ENCODE measurements at places on chromosomes 5 and 9. TPM values are rescaled to one million over a fixed set of nuclear protein-coding genes. Genes with fewer than 3 reads are reported as not detected.
A peak's percentile ranks its signal among the peaks of the same experiment; 100 is the strongest.

GRCh38 chr9:127549751-127550150 lies 62.3 kb upstream of the STXBP1 start:
- H3K36me3 ChIP-seq, result peaks cover 8% of the 10 kb centered on the region
- H3K4me3 ChIP-seq, result no peak overlapping the region
- no peak for DNase-seq
- H3K4me1 ChIP-seq, result peaks cover 5% of the 10 kb centered on the region

GRCh38 chr5:143624465-143624864 lies 187.5 kb upstream of the HMHB1 start:
- no peak for DNase-seq
- no peak overlapping the region for H3K4me3 ChIP-seq

GRCh38 chr5:145902421-145902820 lies 29.6 kb upstream of the GRXCR2 start:
- H3K36me3 ChIP-seq, result no peaks in the 10 kb centered on the region
- no peaks in the 10 kb centered on the region for H3K27me3 ChIP-seq
- H3K4me3 ChIP-seq, result no peak overlapping the region
- DNase-seq, result no peak

GRCh38 chr9:16869131-16869881 lies 1.2 kb downstream of the BNC2 start:
- no peaks in the 10 kb centered on the region for H3K36me3 ChIP-seq
- H3K27me3 ChIP-seq, result peaks cover 17% of the 10 kb centered on the region
- peak overlapping the region; percentile 3 for H3K4me3 ChIP-seq
- peak overlapping the region; percentile 10 for H3K27ac ChIP-seq

DNA sequence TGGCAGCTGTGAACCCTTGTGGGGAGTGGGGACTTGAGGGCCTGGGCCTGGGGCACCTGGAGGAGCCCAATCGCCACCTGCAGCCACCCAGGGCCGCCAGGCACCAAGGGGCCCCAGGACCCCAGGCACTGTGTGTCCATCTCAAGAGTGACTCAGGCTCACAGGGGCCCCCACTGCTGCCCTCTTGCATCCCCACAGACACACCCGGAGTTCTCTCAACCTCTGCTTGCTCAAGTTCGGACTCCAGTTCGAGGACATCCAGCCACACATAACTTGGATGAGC lies 51.9 kb downstream of the MRPL36 start:
- DNase-seq, result no peak
- peaks cover 8% of the 10 kb centered on the region for H3K27me3 ChIP-seq
- H3K27ac ChIP-seq, result no peak overlapping the region

- H3K36me3 ChIP-seq, result no peaks in the 10 kb centered on the region
- H3K4me1 ChIP-seq, result no peaks in the 10 kb centered on the region
- no peak for DNase-seq
- H3K4me3 ChIP-seq, result no peak overlapping the region
Observed at GRCh38 chr9:137030538-137031527, 1.1 kb downstream of the FUT7 start.

DNA sequence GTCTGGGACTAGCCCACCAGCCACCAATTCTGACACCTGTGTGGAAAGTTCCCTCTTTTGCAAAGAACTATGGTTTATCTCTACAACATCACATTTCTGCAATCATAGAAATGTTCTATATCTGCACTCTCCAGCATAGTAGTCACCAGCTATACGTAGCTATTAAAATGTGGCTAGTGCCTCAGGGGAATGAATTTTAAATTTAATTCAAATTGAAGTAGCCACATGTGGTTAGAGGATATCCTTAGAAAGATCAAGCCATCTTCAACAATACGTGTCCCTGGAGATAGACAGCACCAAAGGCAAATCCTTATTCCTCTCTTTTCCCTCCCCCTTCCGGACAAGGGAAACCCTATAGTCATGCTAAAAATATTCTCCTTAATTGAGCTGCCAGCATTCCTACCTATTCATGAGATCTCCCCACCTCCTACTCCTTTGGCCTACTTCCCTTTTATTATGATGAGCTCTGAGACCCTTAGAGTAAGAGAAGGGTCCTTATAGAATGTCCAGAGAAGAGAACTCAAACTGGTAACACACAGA lies 11.1 kb downstream of the LCP2 start:
- no peak overlapping the region for H3K4me3 ChIP-seq
- H3K27ac ChIP-seq, result no peak overlapping the region
- peaks cover 8% of the 10 kb centered on the region for H3K27me3 ChIP-seq
- peaks cover 7% of the 10 kb centered on the region for H3K4me1 ChIP-seq

- H3K4me1 ChIP-seq, result no peaks in the 10 kb centered on the region
- no peak for DNase-seq
- H3K4me3 ChIP-seq, result no peak overlapping the region
- no peaks in the 10 kb centered on the region for H3K27me3 ChIP-seq
- no peaks in the 10 kb centered on the region for H3K36me3 ChIP-seq
Observed at GRCh38 chr5:96293966-96294883, 138.8 kb downstream of the PCSK1 start.

DNA sequence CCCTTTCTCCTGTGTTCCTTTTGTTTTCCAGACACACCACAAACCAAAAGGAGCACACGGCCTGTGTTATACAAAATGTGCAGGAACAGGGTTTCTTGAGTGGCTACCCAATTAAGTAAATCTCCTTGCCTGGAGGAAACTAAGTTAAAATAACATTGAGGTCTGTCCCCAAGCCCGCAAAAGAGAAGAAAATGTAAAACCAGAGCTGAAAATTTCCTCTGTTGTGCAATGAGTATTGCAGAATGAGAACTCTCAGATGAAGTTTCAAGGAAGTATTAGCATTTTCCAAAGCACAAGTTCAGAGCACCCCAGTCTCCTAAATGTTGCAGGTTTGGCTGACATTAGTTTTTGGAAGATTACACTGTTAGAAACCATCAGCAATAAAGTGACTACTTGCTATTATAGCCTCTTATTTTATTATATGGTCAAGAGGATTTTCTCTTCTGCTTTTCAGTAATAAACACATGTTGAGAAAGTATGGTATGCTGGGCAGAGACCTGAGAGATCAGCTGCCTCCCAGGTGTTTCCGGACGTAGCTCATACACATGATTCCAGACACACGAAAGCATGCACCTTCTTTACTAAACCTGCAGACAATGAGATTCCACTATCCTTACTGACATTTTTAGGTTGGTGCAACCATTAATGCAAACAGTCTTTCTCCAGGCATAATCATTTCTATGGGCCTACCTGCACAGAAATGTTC lies 161.3 kb downstream of the SNCAIP start:
- H3K36me3 ChIP-seq, result no peaks in the 10 kb centered on the region
- no peaks in the 10 kb centered on the region for H3K4me1 ChIP-seq
- no peak overlapping the region for H3K4me3 ChIP-seq

DNA sequence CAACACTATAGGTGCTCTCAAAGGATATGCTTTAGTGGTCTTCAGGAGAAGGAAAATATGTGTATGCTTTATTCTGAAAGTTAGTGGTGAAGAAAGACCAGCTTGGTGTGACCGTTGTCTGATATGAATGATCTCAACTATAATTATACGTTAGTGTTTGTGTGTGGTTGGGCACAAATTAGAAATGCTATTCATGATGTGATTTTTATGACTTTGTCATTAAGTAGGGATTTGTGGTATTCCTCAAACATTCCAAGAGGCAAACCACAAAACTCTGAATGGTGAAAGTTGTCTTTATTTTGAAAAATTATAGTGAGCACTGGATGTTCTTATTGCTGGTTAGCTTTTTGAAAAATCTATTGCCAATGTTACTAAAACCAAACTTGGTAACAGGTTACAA lies 6.2 kb upstream of the F2R start:
- no peaks in the 10 kb centered on the region for H3K36me3 ChIP-seq
- H3K27me3 ChIP-seq, result no peaks in the 10 kb centered on the region

DNA sequence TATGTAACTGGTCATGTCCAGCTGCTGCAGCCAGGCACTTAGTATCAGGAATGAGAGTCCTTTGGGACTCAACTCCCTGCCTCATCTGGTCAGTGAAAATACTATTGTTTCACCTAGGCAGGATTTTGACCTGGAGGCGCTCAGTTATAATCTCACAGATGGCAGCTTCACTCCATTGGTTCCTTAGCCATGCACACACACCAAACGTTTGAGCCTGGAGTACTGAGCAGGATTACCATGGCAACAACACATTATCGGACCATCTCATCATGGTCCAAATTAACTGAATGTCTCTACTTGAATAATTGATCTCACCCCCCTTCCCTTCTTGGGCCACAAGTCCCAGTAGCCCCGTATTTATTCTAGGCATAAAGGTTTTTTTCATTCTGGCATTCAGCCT lies 15.0 kb upstream of the SREK1 start:
- H3K27ac ChIP-seq, result no peak overlapping the region
- no peaks in the 10 kb centered on the region for H3K36me3 ChIP-seq
- DNase-seq, result no peak
- H3K4me1 ChIP-seq, result no peaks in the 10 kb centered on the region

- H3K4me3 ChIP-seq, result no peak overlapping the region
- no peak overlapping the region for H3K27ac ChIP-seq
- no peaks in the 10 kb centered on the region for H3K36me3 ChIP-seq
- H3K27me3 ChIP-seq, result no peaks in the 10 kb centered on the region
- no peak for DNase-seq
Observed at GRCh38 chr5:140208065-140208464, 33.1 kb downstream of the CYSTM1 start.

- peak; percentile 73 for DNase-seq
- no peaks in the 10 kb centered on the region for H3K4me1 ChIP-seq
- peak overlapping the region; percentile 30 for H3K4me3 ChIP-seq
- H3K27me3 ChIP-seq, result no peaks in the 10 kb centered on the region
Observed at GRCh38 chr9:126915281-126915816, 767 bp downstream of the RALGPS1 start.

GRCh38 chr5:155512329-155512728 lies 498.8 kb downstream of the KIF4B start:
- H3K4me3 ChIP-seq, result no peak overlapping the region
- H3K4me1 ChIP-seq, result no peaks in the 10 kb centered on the region
- no peak overlapping the region for H3K27ac ChIP-seq

DNA sequence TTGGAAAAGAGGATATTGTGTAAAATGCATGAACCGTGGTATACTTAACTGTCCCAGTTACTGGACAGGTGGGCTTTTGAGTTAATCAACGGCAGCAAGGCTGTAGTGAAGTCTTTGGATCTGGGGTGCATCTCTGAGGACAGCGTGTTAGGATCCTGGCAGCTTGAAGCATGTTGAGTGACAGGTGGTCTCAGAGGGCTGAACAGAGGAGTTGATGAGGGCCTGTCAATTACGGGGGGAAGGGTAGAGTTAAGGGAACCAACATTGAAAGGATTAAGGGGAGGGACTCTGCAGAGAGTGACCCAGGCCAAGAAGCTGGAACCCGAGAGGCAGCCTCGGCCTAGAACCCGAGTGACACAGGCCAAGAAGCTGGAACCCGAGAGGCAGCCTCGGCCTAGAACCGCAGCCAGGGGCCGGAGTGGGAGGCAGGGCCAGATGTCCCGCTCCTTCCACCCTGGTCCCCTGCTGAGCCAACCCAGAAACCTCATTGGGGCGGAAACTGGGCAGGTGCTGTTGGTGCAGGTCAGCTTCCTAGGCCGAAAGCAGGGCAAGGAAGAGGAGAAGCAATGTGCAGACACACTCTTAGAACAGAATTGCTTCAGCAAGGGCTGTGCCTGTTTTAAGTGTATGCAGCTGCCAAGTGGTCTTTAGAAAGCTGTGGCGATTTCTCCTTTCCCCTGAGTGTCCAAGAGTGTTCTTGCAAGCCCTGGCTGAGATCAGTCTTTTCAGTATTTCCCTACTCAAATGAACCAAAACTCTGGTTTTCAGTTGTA lies 62.0 kb downstream of the ANKRD33B start:
- no peaks in the 10 kb centered on the region for H3K4me1 ChIP-seq
- no peaks in the 10 kb centered on the region for H3K27me3 ChIP-seq
- DNase-seq, result no peak
- H3K27ac ChIP-seq, result no peak overlapping the region

DNA sequence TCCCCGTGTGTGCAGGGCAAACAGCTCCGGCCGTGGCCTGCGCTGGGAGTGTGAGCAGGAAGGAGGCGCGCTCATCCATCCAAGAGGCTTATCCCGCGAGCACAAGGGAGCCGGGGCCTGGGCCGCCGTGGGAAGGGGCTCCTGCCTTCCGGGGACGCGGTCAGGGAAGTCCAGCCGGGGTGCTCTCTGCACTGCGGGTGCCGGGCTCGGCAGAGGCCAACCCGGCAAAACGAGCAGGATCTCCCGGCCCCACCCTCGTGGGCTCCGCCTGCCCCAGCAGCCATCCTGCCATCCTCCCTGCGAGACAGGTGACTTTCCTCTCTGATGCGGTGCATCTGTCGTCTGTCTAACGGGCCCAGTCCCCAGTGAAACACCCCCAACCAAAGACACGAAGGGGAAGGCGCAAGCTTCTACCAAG lies 244.2 kb downstream of the AUH start:
- H3K36me3 ChIP-seq, result no peaks in the 10 kb centered on the region
- no peaks in the 10 kb centered on the region for H3K27me3 ChIP-seq
- no peak overlapping the region for H3K4me3 ChIP-seq
- H3K4me1 ChIP-seq, result peaks cover 22% of the 10 kb centered on the region
- DNase-seq, result no peak

- no peak overlapping the region for H3K4me3 ChIP-seq
- no peak for DNase-seq
- no peaks in the 10 kb centered on the region for H3K36me3 ChIP-seq
- no peaks in the 10 kb centered on the region for H3K27me3 ChIP-seq
Observed at GRCh38 chr9:81756561-81756960, 67.2 kb upstream of the TLE1 start.

- no peaks in the 10 kb centered on the region for H3K36me3 ChIP-seq
- H3K27ac ChIP-seq, result peak overlapping the region; percentile 47
- DNase-seq, result peak; percentile 51
Observed at GRCh38 chr5:139138809-139139208, 59.4 kb downstream of the SIL1 start.

- H3K36me3 ChIP-seq, result no peaks in the 10 kb centered on the region
- peak overlapping the region; percentile 75 for H3K4me3 ChIP-seq
- peak overlapping the region; percentile 61 for H3K27ac ChIP-seq
- peak; percentile 47 for DNase-seq
- H3K4me1 ChIP-seq, result peaks cover 15% of the 10 kb centered on the region
Observed at GRCh38 chr5:129904667-129905472, 605 bp downstream of the CHSY3 start.

- H3K4me3 ChIP-seq, result no peak overlapping the region
- H3K27me3 ChIP-seq, result no peaks in the 10 kb centered on the region
- no peak overlapping the region for H3K27ac ChIP-seq
Observed at GRCh38 chr9:111621895-111622480, 9.1 kb upstream of the DNAJC25 start.

- peaks cover 42% of the 10 kb centered on the region for H3K4me1 ChIP-seq
- peak overlapping the region; percentile 8 for H3K4me3 ChIP-seq
- no peaks in the 10 kb centered on the region for H3K27me3 ChIP-seq
- H3K36me3 ChIP-seq, result peaks cover 47% of the 10 kb centered on the region
Observed at GRCh38 chr5:58456486-58456885, 3.4 kb downstream of the PLK2 start.

- no peak overlapping the region for H3K27ac ChIP-seq
- H3K4me1 ChIP-seq, result no peaks in the 10 kb centered on the region
- H3K36me3 ChIP-seq, result no peaks in the 10 kb centered on the region
- no peaks in the 10 kb centered on the region for H3K27me3 ChIP-seq
- DNase-seq, result no peak
Observed at GRCh38 chr5:55072666-55073065, 29.8 kb upstream of the GZMA start.

BTNL8 gene
- polyA plus RNA-seq, result 0.81 TPM

SLC23A1 gene
- polyA plus RNA-seq, result 0.30 TPM

PCDHA3 gene
- 0.07 TPM for polyA plus RNA-seq

RNF183 gene
- 0.12 TPM for polyA plus RNA-seq

SLC36A2 gene
- not detected for polyA plus RNA-seq
